Psoas muscle (tissue), 8 donors: ENCODE measurements at places on chromosomes 11 and 22. TPM values are rescaled to one million over a fixed set of nuclear protein-coding genes. Genes with fewer than 3 reads are reported as not detected.

DNA sequence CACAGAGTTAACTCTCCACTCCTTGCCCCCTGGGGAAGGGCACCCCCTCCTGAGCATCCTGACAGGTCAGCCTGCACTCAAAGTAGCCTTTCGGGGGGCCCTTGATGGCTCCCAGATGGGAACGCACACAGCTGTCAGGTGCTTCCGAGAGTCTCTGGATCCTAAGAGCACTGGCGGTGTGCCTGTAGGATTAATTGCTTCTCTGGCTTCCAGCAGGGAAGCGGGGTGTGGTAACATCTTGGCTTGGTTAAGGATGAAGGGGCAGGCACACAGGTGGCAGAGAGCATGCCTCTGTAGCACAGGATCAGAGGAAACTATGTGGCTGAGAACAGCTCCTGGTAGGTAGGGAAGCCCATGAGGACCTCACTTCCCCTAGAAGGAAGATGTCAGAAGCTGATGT is 199.8 kb downstream of the MIAT start:
- DNase-seq = no peak

- no peak for DNase-seq
These were observed 38.4 kb upstream of the PRSS23 start for GRCh38 chr11:86761978-86762377.

- no peak for DNase-seq
These were observed 12.7 kb downstream of the CCDC73 start for GRCh38 chr11:32781721-32782120.

DNA sequence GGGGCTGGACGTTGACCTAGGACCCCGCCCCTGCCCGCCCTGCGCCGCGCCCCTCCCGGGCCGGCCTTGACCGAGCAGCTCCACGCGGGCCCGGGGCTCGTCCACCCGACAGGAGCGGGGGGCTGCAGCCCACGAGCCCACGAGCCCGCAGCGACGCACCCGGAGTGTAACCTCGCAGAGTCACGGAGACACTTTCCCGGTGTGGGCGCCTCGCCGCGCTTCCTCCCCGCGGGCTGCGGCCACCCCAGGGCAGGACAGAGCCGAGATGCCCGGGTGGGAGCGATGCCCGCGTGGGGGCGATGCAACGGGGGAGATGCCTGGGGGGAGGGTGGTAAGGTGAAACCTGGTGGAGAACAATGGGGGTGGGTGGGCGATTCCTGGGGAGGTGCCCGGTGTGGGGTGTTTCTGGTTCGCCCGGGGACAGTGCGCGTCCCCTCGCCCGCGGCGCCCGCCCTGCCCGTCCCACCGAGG is 4.9 kb upstream of the ZBED4 start:
- DNase-seq = no peak

DNA sequence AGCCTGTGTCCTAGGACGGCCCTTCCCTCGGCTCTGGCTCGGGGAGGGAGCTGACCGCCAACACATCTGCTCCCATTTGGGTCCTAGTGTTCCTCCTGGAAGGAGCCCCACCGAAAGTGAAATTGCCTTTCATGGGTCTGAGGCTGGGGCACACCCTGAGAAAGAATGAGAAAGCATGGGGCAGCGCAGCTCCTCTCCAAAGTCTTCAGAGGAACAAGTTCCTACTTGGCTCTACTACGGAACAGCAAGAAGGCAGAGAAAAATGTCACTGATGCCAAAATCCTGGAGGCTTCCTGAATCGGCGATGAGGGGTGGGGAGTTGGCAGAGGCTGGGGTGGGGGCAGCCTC is 41.5 kb upstream of the MYEOV start:
- no peak for DNase-seq

DNA sequence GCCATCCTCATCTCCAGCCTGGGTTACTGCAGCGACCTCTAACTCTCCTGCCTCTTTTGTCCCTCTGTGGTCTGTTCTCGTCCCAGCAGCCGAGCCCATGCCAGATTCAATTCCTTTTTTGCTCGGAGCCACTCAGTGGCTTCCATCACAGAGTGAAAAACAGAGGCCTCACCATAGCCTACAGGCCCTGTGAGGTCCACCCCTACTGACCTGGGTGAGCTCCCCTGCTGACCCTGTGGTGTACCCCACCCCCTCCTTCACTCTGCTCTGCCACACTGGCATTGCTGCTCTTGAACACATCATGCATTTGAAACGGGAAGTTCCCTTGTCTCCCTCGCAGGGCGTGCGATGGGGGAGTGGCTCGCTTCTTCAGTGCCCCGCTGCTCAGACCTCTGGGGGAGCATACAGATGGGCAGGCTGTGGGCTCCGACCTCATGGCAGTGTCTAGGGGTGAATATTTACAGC is 2.1 kb downstream of the AIP start:
- no peak for DNase-seq

- DNase-seq = no peak
These were observed 72.5 kb upstream of the ZBED5 start for GRCh38 chr11:10930224-10930971.

- no peak for DNase-seq
These were observed 4.5 kb downstream of the CD44 start for GRCh38 chr11:35143297-35144135.

GRCh38 chr22:45554040-45554406 is 51.3 kb downstream of the FBLN1 start:
- DNase-seq = peak; percentile 51

GRCh38 chr22:24091551-24092420 is 80.7 kb downstream of the CABIN1 start:
- DNase-seq = no peak

GRCh38 chr11:33761471-33761870 is 12.8 kb downstream of the FBXO3 start:
- DNase-seq = no peak

- DNase-seq = no peak
These were observed 176.1 kb downstream of the IGLL1 start for GRCh38 chr22:23403720-23404688.

- no peak for DNase-seq
These were observed 6.7 kb downstream of the CSNK2A3 start for GRCh38 chr11:11346303-11346702.

DNA sequence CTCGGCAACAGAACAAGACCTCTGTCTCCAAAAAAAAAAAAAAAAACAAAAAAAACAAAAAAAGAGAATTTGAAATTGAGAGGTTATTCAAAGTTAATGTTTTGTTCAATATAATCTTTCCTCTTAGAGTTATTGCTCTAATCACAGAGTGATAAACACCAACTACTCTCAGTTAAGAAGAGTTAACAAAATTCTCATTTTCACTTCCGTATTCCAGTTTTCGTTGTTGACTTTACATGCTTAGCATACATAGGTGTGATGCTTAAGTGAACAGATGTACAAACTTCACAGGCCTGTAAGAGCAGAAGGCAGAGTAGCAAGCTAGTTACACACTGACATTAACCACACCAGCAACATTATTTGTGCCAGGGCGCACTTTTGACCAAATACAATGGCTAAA is 12.3 kb downstream of the EIF4ENIF1 start:
- no peak for DNase-seq

- DNase-seq = no peak
These were observed 20.0 kb downstream of the MTFP1 start for GRCh38 chr22:30445438-30446145.

DNA sequence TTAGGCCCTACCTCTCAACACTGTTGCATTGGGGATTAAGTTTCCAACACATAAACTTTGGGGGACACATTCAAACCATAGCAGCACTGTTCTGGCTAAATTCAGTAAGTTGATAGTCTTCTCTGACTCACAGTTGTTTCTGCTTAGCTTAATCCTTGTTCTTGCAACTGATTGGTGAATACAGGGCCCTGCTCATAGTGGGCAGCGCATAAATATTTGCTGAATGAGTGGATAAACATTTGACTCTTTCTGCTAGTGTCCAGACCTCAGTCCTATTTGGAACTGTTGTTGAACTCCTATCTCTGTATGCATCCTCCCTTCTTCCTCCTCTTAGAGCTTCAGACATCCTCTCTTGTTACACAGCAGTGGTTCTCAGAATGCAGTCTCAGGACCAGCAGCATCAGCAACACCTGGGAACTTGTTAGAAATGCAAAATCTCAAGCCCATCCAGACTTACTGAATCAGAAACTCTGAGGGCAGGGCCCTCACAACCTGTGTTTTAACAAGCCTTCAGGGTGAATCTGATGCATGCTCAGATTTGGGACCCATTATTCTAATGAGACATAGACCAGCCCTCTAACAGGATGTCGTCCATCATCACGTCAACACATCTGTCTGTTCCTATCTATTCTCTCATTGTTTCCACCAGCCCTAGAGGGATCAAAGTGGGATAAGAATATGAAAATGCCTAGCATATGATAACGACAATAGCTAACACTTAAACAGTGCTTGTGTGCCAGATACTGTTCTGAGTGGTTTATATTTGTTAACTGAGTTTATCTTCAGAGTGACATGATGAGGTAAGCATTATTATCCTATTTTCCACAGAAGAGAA is 22.3 kb downstream of the SPON1 start:
- DNase-seq = no peak

- peak; percentile 35 for DNase-seq
These were observed 619 bp downstream of the MSANTD2 start for GRCh38 chr11:124799348-124800225.

DNA sequence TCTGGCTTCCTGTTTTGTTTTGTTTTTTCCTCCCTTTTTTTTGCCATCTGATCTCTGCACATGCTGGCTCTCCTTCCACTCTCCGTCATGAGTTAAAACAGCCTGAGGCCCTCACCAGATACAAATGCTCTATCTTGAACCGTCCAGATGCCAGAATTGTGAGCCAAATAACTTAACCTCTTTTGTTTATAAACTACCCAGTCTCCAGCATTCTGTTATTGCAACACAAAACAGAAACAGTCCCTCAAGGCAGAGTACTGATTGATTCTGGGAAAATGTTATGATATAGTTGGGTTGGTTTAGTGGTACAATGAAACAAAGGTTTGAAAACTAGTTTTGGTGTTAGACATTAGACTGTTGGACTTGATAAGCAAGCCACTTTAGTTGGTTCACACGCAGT is 1390.0 kb upstream of the RAG2 start:
- no peak for DNase-seq

- DNase-seq = no peak
These were observed 2.1 kb downstream of the NRIP3 start for GRCh38 chr11:9001736-9002135.

DNA sequence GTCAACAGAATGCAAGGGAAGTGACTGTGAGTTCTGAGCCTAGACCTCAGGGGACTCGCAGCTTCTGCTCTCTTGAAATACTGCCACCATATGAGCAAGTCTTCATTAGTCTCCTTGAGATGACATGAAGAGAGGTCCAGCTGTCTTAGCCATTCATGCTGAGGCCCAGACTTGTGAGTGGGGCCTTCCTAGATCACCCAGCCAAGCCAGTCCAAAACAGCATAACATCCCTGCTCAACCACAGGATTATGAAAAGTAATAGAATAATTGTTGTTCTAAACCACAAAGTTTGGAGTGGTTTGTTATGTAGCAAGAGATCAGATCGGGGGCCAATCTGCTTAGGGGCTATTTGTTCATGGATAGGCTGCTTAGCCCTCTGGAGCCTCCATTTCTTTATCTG is 54.9 kb upstream of the HTATIP2 start:
- no peak for DNase-seq

DNA sequence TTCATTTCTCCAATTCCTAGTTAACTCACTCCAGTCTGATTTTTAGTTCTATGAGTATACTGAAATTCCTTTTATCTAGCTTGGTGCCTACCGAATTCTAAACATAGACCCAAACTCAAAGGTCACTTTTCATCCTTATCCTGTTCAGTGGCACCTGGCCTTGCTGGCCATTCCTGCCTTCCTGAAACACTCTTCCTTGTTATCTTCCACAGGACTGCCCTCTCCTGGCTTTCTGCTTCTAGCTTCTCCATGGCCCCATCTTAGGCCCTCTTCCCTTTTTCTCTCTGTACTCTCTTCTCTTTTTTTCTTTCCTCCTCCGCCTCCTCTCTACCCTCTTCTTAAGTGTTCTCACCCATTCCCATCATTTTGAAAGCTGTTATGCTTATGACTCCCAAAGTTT is 87.3 kb downstream of the WNT11 start:
- DNase-seq = no peak

GRCh38 chr11:111045874-111046273 is 199.7 kb upstream of the POU2AF2 start:
- DNase-seq = no peak

DNA sequence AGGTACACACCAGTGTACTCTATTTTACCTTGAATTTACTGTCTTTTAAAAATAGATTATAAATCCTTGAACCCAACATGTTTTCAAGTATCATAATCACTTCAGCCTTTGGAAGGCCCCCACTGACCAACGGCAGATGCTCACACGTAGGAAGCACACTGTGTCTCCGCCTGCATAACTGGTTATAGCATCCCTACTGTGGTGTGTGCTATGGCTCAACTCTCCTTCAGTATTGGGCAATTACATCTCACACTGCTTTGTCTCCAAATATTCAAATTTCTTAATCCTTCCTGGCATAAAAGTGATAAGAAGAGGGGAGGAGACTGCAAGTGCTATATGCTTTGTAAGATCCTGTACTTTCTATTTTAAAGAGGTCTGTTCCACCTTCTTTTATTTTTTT is 165.7 kb downstream of the CADM1 start:
- DNase-seq = no peak

DNA sequence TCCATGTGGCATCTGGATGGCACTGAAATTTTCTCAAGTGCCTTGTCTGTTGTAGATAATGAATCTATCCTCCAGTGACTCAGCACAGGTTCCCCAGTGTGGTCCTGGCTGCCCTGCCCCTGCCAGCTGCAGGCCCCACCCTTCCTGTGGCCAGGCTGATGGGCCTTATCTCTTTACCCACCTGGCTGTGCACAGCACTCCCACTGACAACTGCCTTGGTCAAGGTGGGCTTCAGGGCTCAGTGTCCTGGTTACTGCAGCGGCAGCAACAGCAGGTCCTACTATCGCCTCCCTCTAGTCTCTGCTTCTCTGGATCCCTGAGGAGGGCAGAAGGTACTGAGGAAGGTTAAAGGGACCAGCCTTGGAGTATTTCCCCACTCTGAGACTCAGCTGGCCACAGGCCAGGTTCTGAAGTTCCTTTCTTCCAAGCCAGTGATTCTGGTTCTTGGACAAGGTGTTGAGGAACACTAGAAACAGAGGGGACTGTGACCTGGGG is 3.1 kb downstream of the HMBS start:
- no peak for DNase-seq

DNA sequence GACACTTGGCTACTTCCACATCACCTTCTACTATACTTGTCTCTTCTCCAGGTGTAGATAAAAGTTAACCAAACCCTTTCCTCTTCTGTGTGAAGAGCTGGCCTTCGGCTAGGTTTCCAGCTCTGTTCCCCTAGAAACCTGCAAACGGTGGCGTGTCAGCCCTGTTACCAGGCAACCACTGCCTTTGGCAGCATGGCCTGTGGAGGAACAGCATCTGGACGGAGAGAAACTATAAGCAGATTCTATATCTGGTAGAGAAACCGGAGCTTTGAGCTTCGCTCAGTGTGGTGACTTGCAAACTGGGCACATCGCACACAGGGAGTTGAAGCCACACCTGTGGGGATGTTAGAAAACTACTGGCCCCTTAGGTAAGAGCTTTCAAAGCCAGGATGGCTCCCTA is 35.9 kb downstream of the ARAP1 start:
- peak; percentile 30 for DNase-seq

- DNase-seq = peak; percentile 64
These were observed 587 bp downstream of the DENND5A start for GRCh38 chr11:9264316-9265210.

OR10G4 gene
- not detected for polyA plus RNA-seq

GDPD4 gene
- polyA plus RNA-seq = not detected

ADAMTS15 gene
- polyA plus RNA-seq = 0.79 TPM

NAA40 gene
- polyA plus RNA-seq = 4.6 TPM

MUC6 gene
- 0.04 TPM for polyA plus RNA-seq

OR8D4 gene
- polyA plus RNA-seq = not detected
